Natural killer cell treated with Interleukin-12 subunit alpha and Interleukin-12 subunit beta and Interleukin-15 and Interleukin-18, amount 100 ng/mL, for 72 hours (primary cell): ENCODE measurements at places on chromosomes 4 and X. TPM values are rescaled to one million over a fixed set of nuclear protein-coding genes. Genes with fewer than 3 reads are reported as not detected.

DNA sequence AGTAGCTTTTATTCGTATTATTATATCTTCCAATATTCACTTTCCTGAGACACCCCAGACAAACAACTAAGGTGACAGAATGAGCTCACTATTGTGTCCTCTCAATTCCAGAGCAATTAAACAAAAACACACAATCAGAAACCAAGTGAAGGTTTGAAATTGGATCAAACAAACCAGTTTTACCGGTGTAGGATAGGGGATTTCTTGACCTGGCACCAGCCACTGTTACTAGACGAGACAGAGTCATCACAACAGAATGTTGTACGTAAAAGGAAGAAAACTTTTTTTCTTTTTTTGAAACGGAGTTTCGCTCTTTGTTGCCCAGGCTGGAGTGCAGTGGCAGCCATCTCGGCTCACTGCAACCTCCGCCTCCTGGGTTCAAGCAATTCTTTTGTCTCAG is 43.7 kb downstream of the LDOC1 start:
- DNase-seq: no peak

GRCh38 chr4:13202701-13203100 is 281.4 kb downstream of the RAB28 start:
- DNase-seq: no peak

DNA sequence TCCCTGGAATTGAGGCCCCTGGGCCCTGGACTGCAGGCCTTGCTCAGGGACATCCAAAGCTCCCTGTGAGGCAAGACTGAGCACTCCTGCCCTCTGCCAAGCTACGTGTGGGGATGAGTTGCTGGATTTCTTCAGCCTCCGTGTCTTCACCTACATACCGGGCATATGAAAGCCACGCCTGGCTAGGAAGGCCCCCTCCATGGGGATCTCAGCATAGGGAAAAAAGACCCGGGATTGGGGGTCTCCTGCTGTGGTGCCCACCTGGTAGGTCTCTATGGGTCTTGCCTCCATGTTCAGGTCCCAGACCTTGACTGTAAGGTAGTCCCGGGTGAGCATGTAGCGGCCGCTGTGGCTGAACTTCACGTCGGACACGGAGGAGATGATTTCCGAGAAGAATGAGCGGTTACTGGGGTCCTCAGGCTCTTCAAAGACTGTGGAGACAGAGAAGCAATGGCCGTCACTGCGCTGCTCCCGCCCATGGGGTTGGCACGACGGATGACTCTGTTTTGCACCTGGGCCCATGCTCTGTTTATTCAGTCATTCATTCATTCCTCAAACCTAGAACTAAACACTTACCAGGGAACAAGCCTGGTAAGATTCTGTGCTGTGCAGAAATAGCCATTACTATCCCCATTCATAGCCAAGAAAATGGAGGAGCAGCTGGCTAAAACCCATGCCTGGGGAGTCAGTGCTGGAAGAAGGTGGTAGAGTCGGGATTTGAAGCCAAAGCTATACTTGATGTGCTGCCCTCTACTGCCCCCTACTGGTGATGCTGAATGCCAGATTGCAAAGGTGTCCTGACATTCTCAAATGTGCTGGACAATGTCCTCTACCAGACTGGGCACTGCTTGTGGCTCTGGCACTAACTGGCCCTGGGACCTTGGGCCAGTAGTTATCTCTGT is 63.9 kb downstream of the WFS1 start:
- DNase-seq: no peak

- DNase-seq: no peak
Observed at GRCh38 chr4:4248885-4249203, 821 bp upstream of the TMEM128 start.

The FBXW7 gene
- total RNA-seq: 74.1 TPM

GRCh38 chr4:130563185-130563888 is 1467.4 kb downstream of the C4orf33 start:
- no peak for DNase-seq

The FAM9B gene
- total RNA-seq: not detected

DNA sequence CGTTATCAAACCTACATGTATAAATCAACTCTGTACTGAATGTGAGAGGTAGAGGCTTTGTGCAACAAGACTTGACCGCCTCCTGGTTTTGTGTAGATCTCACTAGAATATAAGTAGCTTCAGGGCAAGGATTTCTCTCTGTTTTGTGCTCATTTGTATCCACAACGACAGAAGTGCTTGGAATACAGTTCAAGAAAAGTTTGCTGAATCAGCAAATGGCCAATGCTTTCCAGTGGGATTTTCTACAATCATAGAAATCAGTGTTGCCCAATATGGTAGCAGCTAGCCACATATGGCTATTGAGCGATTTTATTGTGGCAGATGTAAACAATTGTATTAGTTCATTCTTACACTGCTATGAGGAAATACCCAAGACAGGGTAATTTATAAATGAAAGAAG is 127.4 kb downstream of the VCX3A start:
- no peak for DNase-seq

The CEP135 gene
- total RNA-seq: 17.3 TPM

GRCh38 chr4:37452952-37453280 is 208.4 kb downstream of the NWD2 start:
- no peak for DNase-seq

The PRDM5 gene
- total RNA-seq: not detected
